ENCODE measurements at places on chromosomes 16 and 17. TPM values are rescaled to one million over a fixed set of nuclear protein-coding genes. Genes with fewer than 3 reads are reported as not detected.

The MFAP4 gene
- 37.7 TPM for total RNA-seq

The RMI2 gene
- total RNA-seq: 4.2 TPM

The HOXB2 gene
- total RNA-seq: 12.7 TPM

The CAPN15 gene
- 56.1 TPM for total RNA-seq

The METTL9 gene
- 108 TPM for total RNA-seq

The OR3A3 gene
- not detected for total RNA-seq

GRCh38 chr17:57900991-57901743 lies 51.3 kb upstream of the MRPS23 start:
- no peak for DNase-seq

Measured in glutamatergic neuron (in vitro differentiated cells).